WERI-Rb-1 (cell line): ENCODE measurements at places on chromosomes 4 and X.

DNA sequence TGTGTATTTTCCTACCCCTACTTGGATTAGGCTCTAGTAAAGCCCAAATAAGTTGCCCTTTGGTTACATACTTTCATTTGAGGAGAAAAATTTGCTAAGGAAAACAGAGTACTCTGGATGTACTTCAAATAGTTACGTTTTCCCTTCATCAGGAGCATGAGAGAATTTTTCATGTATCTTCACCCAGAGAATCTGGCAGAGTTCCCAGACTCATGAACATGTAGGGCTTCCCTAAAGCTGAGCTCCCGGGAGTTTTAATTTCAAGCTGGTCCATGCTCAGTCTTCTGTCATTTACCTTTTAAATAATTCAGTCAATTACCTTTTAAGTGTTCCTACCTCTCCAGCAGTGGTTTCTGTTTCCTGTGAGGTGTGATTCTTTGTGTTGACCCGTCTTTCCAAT is 367.5 kb upstream of the GRID2 start:
- DNase-seq = no peak

DNA sequence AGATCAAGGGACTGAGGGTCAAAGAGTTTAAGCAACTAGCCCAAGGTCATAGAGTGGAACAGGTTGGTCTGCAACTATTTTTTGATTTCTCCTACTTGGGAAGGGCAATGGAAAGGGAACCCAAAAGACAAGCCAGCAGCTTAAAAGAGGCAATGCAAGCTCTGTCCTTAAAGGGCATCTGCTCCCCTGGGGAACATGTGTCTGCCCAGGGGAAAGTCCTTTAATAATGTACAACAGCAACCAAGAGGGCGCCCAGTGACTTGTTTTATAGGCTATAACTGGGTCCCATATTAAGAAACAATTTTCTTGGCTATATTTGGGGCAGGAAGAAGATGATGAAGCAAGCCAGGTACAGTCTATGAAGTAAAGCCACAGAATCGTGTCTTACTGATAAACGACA is 54.7 kb upstream of the RBM47 start:
- no peak for DNase-seq

- no peak for DNase-seq
Observed at GRCh38 chrX:1496076-1496475, 40.9 kb downstream of the P2RY8 start.

DNA sequence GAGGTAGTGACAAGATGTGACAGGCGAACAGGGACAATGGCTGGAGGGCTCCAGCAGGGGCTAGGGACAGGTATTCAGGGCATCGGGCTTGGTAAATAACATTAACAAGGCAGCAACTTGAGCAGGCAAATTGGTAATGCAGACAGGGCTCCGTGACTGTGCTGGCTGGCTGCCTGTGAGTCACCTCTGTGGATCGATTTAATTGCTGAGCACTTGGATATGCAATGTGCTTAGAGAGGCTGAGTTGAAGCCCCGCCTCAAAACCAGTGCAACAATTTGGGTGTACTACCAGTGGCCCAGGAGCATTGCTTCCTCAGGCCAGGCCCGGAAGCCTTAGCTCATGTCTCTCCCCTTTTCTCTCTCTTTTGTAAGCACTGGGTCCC is 19.5 kb downstream of the CNGA2 start:
- DNase-seq = no peak

GRCh38 chr4:54495091-54495490 is 162.7 kb upstream of the KIT start:
- DNase-seq = no peak

DNA sequence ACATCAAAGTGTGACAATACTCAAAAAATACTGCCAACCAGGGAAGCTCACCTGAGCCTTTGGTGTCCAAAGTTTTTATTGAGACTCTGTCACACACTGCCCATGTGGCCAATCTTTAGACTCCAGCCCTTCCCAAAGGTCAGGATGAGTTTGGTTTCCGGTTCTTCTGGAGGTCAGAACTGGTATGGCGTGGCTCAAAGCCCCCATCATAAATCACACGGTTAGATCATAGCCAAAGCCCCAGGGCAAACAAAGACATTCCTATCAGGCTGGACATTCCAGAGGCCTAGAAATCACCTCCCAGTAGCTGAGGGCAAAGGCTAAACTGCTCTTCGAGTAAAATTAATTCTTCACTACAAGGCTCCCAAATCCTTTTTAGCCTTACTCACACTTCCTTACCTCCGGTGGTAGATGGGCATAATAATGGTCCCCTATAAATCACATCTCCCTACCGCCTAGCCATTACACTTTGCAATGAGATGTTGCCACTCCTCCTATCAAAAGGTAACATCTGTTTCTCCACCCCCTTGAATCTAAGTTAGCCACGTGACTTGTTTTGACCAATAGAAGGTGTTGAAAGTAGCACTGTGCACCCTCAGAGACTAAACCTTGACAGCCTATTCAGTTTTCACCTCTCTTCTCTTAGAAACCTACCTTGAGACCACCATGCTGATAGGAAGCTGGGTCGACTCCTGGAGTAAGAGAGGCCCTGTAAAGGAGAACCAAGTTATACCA is 137.8 kb upstream of the DUSP21 start:
- DNase-seq = no peak

GRCh38 chrX:98939456-98939855 is 1470.6 kb downstream of the PCDH19 start:
- no peak for DNase-seq

GRCh38 chr4:159012381-159012780 is 90.5 kb upstream of the RAPGEF2 start:
- DNase-seq = no peak

DNA sequence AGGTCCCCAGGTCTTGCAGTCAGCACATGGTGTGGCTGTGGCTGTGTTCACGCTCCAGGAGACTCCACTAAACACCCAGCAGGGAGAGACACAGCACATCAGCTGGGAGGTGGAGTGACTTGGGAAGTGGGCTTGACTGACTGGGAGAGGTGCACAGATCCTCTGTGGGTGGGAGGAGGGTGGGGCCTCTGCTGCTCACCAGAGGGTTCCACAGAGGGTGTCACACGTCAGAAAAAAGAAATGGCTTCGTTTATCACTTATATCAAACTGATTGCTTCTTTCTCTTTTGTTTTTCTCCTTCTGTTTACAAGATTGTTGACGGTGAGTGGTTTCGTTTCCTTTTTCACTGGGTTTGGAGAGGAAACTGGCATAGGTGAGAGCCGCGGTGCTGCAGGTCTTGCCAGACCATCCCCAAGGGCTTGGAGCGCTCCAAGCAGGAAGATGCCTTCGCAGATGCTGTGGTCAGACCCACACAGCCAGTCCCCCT is 24.8 kb upstream of the FAM193A start:
- DNase-seq = no peak

GRCh38 chrX:17053502-17053901 is 107.0 kb downstream of the REPS2 start:
- no peak for DNase-seq

DNA sequence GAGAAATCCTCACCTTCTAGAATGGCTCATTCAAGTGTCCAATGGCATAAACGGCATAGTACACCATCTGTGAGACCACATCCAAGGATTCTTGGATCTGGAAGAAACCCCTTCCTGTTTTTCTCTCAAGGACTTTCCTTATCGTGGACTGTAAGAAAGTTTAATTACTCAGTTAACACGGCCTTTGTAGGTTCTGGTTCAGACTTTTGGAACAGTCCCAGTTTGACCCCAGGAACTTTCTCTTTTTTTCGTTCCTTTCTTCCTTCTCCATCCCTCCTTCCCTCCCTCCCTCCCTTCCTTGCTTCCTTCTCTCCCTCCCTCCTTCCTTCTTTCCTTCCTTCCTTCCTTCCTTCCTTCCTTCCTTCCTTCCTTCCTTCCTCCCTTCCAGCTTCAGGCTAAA is 343.5 kb upstream of the SMIM31 start:
- no peak for DNase-seq

GRCh38 chrX:65575022-65575421 is 40.4 kb upstream of the LAS1L start:
- DNase-seq = no peak

DNA sequence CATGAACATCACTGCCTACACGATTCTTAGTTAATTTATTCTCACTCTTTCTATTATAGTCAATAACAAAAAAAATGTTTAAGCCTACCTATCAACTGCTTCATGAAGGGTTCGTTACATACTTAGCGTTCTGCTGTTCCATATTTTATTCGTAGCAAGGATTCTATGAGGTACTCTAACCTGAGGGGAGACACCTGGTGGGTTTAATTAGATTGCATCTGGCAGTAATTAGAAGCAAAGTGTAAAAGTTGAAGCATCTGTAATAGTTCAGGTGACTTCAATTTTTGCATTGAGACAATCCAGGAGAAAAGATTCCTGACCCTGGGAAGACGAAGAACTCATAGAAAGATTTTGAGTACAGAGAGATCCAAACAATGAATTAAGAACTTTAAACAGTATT is 1655.8 kb upstream of the TENM3 start:
- no peak for DNase-seq

DNA sequence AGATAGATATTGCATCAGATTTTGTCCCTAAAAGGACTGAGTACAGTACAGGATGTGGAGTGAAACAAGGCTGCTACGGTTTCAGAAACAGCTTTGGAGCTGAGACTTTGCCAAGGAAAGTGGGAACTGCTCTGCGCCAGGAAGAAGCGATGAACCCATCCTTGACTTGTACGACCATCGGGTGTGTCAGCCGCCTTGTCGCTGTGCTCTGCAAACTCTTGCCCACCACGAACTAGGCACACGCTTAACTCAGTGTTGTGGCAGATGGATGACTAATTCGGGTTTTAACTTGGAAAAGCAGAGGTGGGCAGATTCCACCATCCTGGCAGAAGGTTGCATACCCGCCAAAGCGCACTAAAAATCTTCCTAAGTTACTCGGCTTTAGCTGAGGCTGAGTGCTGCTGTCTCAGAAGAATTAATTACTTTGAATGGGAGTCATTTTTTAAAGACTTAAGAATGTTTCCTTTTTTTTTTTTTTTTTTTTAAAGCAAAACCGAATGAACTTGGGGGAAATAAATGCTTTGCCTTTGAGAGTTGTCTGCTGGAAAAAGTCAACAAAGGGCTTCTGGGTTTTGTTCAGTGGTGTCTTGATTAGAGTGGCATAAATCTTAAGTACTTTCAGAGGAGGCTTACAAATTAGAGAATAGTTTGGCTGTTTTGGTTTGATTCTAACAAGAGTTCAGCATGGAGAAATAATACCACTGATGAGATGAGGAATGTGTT is 69.5 kb downstream of the SHROOM2 start:
- no peak for DNase-seq

DNA sequence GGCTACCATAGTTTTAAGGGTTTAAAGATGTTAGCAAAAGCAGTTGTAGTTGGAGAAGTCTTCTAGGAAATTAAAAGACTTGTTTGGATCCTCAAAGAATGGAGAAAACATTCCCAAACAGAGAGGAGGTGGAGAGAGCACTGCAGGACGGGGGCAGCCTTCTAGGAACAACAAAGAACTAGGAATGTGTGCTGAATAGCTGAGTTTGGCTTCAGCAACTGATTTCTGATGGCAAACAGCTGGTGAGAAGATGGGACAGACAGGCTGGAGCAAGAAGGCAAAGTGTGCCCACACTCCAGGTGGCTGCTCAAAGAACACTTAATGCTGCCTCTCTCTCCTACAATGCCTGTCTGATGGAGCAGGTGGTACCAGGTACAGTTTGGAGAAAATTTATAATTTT is 1331.1 kb downstream of the ADGRL3 start:
- no peak for DNase-seq
